ENCODE measurements at places on chromosomes 11 and 22.
A peak's percentile ranks its signal among the peaks of the same experiment; 100 is the strongest.

DNA sequence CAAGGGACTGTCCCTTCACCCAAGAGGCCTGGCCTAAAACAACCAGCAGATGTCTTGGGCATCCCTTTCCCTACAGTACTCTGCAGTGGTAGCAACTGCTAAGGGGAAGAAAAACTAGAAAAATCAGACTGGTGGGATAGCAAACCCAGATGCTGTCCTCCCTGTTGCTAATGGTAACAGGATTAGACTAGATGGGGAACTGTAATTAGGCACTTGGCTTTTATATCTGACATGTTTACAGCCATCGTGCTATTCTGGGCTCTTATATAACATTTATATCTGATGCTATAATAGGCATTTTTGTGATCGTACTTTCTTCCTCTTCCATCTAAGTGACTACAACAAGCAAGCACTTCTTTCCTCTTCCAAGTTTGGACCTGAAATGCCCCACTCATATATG, 316.7 kb downstream of the DLG2 start:
- no peak for DNase-seq

DNA sequence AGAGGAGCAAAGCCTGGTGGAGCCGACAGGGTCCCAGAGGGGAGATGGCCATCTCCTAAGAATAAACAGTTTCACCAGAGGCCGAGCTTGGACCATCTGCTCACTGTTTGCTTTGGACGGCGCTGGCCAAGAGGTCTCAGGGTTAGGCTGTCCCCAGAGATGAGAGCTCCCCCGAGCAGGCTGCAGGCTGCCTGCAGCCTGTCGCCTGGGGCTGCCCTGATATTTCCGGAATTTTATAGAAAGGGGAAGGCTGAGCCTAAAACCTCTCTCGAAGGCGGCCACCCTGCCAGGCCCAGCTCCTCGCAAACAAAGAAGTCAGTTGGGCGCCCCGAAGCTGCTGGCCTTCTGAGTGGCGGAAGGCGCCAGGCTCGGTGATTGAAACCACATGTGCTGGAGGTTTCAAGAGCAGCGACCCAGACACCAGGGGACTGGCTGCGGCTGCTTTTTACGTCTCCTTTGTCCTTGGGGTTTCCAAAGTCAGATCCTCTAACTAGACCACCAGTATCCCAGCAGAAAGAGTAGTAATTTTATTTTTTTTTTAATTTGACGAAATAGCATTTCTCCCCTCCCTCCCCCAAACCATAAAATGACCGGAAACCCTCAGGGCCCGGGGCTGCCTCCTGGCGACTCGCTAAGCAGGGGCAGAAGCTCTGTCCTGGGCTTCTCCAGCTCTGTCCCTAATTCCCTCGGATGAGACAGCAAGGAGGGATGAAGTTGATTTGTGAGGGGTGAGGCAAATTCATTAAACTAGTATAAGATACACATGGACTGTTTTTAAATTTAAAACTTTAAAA, 57.4 kb downstream of the CLMP start:
- DNase-seq: peak; percentile 76

GRCh38 chr11:76173663-76174062, 32.6 kb downstream of the WNT11 start:
- no peak for DNase-seq

GRCh38 chr11:121389651-121390050, 62.5 kb upstream of the SORL1 start:
- DNase-seq: peak; percentile 50

All from testis (tissue), 5 donors.